Activated naive CD4-positive, alpha-beta T cell treated with anti-CD3 and anti-CD28 coated beads, Interleukin-2, amount 50 U/mL, for 72 hours (primary cell): ENCODE measurements at places on chromosomes 1 and 21.

GRCh38 chr1:65979136-65980044 lies 186.7 kb downstream of the PDE4B start:
- DNase-seq = no peak

GRCh38 chr1:91872559-91873081 lies 13.3 kb downstream of the TGFBR3 start:
- peak; percentile 82 for DNase-seq

- no peak for DNase-seq
Observed at GRCh38 chr1:150165622-150166612, 16.2 kb downstream of the PLEKHO1 start.

GRCh38 chr1:36160388-36160948 lies 4.5 kb downstream of the MAP7D1 start:
- DNase-seq = no peak

DNA sequence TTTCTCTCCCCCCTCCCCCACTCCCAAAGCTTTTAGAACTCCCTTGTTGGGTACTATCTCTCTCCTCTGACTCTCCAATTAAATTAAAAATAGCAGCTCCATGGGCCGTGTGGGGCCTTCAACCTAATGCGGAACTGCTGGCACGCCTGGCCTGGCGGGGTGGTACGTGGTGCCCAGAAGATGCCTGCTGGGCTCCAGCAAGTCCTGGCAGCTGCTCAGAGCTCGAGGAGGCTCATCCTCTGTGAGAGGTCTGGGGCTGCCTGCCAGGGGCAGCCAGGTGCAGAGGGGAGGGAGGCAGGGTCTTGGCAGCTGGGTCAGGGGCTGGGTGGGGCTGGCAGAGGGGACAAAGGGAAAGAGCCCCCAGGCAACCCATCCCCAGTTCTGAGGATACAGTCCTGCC lies 74.4 kb downstream of the ACTL8 start:
- no peak for DNase-seq

- DNase-seq = no peak
Observed at GRCh38 chr1:204348722-204349121, 11.0 kb downstream of the PLEKHA6 start.

DNA sequence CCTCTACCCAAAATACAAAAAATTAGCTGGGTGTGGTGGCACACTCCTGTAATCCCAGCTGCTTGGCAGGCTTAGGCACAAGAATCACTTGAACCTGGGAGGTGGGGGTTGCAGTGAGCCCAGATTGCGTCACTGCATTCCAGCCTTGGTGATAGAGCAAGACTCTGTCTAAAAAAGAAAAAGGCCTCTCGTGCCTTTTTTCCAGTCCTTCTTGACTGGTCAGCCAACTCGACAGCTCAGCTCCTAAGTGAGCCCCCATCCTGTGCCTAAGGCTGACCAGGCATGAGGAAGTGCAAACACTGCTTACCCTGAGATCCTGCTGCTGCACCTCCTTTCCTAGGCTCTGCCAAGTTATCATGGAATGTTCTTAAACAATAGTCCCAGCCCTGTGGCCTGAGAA lies 10.1 kb upstream of the PROK1 start:
- no peak for DNase-seq

DNA sequence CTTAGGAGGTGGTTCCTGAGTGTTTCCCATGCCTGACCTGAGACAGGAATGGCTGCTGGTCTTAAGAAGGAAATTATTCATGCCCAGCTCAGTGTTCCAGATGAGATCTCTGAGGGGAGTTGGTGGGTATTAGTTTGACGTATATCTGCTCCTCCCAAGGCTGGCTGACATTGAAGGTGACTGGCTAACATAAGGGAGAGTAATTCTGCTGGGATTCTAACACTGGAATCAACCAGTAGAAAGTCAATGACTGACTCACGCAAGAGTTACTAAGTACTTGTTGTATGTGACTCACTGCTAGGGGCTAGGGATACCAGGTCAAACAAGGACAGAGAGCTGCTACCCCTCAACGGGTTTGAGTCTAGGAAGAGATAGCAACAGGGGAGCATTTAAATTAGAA lies 177.3 kb downstream of the CACNA1E start:
- DNase-seq = no peak

- no peak for DNase-seq
Observed at GRCh38 chr1:104406728-104407127, 657.0 kb downstream of the AMY1C start.

- no peak for DNase-seq
Observed at GRCh38 chr1:177780096-177780700, 189.7 kb downstream of the SEC16B start.

GRCh38 chr1:22040286-22040623 lies 12.3 kb upstream of the CDC42 start:
- DNase-seq = no peak

GRCh38 chr1:156766298-156767100 lies 836 bp upstream of the PRCC start:
- DNase-seq = no peak

GRCh38 chr1:97901017-97901658 lies 19.7 kb downstream of the DPYD start:
- DNase-seq = no peak

DNA sequence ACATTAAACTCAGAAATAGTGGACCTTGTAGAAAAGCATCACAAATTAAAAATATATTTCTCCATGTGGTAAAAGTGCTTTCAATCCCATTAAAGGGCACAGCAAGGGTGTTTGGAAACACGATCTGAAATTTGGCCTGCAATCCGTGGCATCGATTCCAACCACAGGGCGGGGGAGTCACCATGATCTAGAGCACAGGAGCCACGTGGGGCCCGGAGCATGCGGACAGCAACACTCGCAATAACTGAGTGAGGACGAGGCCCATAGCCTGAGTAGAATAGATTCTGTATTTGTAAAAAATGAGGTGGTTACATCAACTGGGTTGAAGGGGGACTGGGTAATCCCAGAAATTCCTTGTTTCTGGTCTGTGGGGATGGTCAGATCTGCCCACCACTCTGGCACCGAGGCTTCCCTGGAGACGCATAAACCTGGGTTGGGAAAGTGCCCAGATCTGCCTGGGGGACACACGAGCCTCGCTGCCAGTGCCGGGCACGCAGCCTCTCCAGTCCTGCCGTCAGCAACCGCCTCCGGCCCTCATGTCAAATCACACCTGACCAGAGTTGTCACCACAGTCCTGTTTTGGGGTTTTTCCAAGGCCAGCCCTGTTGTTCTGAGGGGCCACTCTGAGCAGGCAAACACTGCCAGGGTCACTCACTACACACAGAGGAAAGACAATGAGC lies 104.3 kb downstream of the PGBD5 start:
- DNase-seq = no peak

DNA sequence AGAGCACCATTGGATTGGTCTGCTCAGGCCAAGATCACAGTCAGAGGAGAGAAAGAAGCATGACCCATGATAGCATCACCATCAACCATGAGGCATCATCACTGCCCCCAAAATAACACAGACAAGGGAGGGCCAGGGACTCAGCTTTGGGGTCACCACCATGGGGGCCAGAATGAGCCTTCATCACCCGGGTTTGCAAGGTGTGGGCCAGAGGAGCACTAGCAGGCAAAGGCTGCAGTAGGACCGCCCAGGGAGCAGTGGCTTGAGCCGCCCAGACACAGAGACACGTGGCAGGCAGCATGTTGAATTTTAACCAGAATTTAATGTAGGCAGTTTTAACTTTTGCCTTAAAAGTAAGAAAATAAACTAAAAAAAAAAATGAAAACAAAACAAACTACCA lies 53.7 kb upstream of the TMPRSS2 start:
- no peak for DNase-seq

DNA sequence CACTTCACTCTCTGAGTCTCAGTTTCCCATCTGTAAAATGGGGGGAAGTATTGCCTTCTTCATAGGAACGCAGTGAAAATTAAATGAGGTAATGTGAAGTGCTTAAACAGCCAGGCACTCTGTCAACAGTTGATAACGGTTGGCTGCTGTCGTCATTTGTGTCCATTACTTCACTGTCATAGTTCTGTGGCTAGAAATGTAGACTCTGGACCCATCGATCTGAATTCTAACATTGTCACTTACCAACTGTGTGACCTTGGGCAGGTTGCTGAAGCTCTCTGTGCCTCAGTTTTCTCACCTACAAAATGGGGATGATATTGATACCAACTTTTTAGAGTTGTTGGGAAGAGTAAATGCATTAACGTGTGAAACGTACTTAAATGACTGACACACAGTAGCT lies 152.6 kb downstream of the PTPRU start:
- DNase-seq = no peak

DNA sequence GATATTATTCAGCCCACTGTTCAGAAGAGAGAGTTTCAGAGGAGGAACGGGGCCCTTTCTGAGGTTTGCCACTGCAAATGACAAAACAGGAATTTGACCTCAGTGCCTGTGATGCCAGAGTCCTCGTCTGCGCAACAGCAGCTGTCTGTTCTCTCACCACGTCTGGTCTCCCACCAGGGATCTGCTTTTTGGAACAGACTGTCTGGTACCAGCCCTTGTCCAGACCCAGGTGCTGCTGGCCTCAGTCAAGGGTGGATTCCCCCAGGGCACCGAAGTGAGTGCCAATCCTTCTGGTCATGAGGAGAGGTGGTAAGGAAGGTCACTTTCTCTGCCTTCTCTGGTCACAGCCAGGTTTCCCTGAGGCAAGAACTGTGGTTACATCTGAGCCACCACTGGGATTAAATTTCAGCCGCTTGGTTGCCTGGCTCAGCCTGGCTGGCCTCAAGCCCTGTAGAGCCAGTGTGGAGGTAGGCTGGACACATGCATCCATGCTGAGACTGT lies 2.3 kb upstream of the BCAN start:
- DNase-seq = no peak

DNA sequence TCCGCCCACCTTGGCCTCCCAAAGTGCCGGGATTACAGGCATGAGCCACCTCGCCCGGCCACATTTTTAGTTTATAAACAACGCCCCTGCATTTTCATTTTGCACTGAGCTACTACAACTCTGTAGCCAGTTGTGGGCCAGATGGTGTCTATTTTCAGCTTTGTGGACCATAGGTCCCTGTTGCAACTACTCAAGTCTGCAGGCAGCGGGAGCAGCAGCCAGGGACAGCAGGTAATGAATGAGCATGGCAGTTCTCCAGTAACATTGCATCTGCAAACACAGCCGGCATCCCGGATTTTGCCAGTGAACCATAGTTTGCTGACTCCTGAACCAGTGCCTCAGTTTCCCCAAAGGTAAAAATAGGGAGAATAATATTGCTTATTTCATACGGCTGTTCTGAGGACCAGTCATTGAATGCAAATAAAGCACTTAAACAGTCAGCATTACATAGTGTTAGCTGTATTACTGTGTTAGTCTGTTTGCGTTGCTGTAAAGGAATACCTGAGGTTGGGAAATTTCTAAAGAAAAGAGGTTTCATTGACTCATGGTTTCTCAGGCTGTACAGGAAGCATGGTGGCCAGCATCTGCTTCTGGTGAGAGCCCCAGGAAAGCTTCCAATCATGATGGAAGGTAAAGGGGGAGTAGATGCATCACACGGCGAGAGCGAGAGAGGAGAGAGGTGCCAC lies 65.5 kb upstream of the SLC45A1 start:
- DNase-seq = no peak

DNA sequence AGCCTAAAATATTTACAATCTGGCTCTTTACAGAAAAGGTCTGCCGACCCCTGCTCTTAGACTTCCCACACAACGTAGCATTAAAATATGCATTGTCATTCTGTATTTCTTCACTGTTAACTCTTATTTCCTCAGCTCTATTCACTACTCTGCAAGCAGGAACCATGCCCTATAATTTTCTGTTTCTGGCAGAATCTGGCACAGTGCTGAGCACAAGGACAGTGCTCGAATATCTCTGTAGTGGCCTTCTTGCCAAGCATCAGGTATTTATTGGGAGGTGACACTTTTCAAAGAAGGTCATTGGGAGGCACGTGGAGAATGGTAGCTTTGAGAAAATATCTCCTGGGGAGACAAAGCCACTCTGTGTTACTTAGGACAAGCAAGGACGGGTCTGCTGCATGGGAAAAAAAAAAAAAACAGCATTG lies 77.9 kb downstream of the PSMG1 start:
- no peak for DNase-seq

GRCh38 chr1:17893891-17894631 lies 138.9 kb downstream of the ACTL8 start:
- DNase-seq = no peak

DNA sequence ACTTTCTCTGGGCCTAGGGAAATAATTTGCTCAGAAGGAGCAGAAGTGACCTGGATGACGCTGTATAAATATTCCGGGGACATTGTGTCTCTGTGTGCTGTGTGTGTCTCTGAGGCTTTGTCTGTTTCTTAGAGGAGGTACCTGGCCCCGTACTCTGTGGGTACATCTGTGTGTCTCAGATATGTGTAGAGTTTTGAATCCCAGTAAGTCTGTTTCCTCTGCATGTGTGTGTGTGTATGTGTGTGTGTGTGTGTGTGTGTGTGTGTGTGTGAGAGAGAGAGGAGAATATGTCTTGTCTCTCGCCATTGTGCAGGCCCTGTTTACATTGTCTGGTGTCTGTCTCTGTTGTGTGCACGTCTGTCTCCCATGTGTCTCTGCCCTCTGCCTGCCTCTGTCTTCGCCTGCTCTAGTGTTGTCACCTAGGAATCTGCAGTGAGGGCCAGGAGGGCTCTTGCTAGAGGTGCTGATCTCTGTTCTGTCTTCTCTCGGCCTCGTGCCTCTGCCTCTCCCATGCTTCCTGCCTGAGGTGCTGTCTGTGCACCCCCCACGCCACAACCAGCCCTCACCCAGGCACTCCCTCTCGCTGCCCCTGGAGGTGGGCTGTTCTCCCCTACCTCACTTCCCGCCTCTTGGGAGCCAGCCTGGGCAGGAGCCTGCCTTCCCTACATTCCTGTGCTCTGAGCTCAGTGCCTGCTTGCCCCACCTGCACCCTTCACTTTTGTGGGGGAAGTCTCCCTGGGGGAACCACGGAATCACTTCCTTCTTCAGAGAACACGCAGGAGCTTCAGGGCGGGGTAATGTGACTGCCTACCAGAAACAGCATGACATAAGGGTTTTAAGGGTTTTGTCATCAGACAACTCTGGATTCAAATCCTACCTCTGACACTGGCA lies 5.9 kb downstream of the MAP7D1 start:
- no peak for DNase-seq

DNA sequence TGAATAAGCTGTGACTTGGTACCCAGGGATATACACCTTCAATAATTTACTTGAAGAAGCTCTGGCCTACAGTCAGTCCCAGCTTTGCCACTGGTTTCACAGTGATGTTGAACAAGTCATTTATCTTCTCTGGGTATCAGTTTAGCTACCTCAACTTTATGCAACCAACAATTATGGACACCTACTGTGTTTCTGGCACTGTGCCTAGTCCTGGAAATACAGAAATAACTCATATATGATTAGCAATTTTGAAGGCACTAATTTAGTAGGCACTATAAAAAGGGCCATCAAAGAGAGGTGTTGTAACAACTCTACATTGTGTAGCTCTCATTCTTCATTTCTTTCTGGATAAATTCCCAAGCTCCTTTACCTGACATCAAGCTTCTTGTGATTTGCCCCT lies 88.6 kb upstream of the SPATA6 start:
- no peak for DNase-seq
